ENCODE measurements at places on chromosomes 7 and 10.

DNA sequence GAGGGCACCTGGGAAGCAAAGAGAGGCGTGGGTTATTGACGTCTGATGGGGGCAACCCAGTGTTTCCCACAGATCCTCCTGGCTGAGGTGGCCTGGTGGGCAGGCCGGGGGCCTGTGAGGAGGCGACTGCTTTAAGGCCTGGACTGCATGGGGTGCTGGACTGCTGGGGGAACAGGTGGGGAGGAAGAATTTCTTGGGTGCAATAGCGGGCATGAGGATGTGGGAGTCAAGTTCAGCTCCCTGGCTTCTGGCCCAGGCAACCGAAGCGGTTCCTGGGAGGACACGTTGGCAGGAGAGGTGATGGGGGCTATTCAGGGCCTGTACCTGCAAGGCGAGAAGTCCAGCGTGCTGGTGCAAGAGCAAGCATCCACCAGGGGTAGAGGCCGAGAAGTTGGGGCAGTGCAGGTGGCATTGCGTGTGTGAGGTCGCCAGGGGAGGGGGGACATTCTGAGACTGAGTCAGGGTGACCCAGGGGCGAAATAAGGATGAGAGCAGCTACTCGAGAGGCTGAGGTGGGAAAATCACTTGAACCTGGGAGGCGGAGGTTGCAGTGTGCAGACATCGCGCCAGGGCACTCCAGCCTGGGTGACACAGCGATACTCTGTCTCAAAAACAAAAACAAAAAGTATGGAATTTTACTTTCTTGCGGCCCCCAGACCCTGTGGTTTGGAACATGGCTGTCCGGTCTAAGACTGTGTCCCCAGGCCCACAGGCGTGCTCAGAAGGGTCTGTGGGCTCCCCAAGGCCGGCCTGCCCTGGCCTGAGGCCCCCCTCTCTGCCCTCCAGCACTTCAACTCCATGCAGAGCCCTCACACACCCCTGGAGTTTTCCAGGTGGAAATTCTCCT is 53.6 kb upstream of the ELN start:
- no peak for DNase-seq

- no peak for DNase-seq
Measured at GRCh38 chr7:116024826-116025809, 5.4 kb downstream of the TFEC start.

DNA sequence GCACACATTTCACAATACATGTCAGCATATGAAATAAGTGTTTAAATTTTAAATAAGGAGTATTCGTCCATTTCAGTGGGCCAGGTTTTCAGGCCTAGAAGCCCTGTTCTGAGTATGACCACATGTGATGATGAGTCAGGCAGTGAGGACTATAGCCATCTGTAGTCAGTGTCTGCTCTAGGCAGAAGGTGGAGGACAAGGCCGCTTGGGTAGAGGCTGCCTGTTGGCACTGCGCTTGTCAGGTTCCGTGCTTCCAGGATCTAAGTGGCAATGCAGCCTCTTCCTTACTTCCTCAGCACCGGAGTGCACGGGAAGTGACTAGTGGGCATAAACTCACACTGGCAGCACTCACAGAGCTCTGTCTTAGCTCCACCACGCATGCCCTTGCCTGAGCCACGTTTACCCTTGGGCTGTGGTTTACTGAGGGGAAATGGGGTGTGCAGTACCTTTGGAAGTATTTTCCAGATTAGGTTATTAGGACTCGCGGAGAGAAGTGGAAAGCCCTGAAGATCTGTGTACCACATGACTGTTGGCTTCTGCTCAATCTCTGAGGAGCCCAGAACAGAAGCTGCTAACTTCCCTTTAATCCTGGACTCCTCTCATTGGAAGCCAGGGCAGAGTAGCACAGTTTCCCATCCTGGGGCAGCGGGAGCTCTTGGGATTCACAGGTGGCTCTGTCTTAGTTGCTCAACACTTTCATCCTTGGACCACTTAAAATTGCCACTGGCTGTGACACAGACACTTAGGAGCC is 87.5 kb upstream of the GJD4 start:
- DNase-seq: no peak

GRCh38 chr10:62959553-62959952 is 143.4 kb upstream of the EGR2 start:
- DNase-seq: no peak

DNA sequence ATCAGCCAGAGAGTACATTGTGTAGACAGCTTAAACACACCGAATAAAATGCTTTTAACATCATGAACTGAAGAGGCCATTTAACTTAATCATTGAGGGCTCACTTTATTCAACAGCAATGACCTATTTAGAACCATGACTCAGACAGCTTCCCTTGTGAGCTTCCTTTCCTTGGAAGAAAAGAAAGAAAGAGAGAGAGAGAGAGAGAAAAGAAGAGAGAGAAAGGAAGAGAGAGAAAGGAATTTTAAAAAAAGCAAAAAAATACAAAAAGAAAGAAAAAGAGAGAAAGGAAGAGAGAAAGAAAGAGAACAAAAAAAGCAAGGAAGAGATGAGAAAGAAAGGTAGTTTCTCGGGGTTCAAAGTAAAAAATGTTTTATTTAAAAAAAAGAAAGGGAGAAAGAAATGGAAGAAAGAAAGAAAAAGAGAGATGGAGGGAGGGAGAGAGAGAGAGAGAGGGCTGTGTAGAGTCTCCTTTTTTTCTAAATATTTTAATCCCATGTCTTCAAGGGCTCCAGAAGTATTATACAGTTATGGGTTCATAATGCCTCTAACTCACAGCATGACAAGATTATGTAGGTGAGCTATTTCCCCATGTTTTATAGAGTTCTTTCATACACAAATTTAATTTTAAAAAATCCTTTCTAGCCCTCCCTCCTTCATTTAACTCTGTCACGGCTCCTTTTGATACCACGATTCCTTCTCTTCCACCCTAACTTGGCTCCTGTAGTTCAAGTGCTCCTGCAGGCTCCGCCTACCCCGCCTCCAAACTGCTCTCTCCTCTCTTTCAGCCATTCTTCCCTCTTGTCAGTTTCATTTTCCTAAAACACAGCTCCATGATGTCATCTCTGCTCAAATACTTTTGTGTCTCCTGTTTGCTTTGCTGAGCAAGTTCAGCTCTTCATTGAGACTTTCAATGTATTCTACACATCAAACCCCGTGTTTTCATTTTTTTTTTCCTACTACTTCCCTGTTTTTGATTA is 85.5 kb downstream of the PRTFDC1 start:
- no peak for DNase-seq

GRCh38 chr7:8259586-8260222 is 2.3 kb downstream of the ICA1 start:
- DNase-seq: no peak

DNA sequence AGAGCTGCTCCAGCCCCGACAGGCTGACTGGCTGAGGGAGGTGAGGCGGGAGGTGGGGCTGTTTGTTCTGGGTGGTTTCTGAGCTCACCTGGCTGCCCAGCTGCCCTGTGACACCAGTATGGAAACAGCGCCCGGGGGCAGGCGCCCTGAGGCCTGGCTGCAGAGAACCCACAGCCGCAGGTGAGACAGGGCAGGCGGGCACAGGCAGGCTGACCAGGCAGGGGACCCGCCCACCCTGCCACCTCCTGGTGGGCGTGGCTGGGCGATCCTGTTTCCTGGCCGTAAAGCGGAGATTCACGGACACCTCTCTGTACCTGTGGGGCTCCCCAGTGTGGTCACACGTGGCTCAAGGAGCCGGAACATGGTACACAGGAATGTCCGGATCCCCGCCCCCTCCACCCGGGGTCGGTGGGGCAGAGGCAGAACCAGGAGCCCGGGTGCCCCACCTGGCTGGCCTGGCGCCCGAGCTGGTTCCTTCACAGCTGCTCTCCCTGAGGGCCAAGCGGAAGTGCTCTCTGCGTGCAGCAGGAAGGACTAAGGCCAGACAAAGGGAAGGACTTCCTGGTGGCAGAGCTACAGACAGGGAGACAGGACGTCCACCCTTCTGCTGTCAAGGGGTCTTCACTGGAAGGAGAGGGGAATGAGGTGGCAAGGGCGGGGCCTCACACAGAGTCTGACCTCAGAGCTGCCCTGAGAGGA is 3.9 kb downstream of the MICALL2 start:
- DNase-seq: no peak

DNA sequence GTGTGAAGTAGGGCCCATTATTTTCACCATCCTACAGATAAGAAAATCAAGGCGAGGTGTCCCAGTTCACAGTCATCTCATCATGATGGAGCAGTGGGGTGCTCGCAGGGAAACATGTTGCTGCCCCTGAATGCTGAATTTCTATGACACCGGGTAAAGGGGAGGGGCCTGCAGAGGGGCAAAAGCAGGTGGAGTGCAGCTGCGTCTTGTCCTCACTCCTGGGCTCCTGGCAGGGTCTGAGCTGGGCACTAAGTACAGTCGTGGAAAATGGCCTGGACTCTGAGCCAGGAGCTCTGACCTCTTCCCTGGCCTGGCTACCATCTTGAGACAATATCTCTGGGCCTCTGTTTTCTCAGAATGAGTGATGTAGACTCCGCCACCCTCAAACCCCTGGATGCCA is 253.1 kb upstream of the PITRM1 start:
- no peak for DNase-seq

DNA sequence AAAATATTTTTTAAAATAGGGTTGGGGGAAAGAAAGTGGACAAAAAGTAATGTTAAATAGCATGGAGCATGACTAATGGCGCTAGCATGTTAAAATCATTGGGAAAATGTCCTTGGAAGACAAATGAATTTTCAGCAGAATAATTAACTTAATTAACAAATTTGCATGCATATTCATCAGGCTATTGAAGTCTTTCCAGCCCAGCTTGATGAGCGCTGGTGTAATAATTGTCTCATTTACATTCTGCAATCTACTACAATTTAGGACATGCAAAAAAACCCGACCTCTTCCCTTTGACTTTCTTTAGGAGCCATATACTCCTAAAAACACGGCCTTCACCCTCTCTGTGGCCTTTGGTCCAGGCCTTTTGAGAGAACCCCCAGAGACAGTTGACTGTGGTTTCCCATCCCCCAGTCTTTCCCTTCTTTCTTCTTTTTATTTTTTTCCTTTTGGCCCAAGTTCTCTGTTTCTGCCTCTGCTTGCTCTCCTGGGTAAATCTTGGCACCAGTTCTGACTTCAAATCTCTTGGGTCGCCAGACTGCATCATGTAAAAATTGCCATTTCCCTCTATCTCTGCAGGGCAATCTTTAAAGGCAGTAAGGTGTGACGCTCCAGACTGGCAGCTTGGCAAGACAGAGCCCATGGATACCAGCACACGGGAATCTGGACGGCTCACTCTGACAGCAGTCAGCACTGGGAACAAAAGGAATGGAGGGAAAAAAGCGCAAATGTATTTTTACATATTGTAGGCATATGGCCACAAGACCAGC is 105.5 kb downstream of the NEUROD6 start:
- DNase-seq: no peak

GRCh38 chr7:83593921-83594475 is 54.9 kb downstream of the SEMA3E start:
- DNase-seq: no peak

GRCh38 chr7:91941450-91941849 is 788 bp downstream of the AKAP9 start:
- DNase-seq: peak; percentile 68

- DNase-seq: no peak
Measured at GRCh38 chr7:90856351-90857070, 260.4 kb downstream of the CDK14 start.

- DNase-seq: no peak
Measured at GRCh38 chr7:99042957-99043356, 101.0 kb downstream of the SMURF1 start.
